ENCODE measurements at places on chromosomes 5 and 9.

DNA sequence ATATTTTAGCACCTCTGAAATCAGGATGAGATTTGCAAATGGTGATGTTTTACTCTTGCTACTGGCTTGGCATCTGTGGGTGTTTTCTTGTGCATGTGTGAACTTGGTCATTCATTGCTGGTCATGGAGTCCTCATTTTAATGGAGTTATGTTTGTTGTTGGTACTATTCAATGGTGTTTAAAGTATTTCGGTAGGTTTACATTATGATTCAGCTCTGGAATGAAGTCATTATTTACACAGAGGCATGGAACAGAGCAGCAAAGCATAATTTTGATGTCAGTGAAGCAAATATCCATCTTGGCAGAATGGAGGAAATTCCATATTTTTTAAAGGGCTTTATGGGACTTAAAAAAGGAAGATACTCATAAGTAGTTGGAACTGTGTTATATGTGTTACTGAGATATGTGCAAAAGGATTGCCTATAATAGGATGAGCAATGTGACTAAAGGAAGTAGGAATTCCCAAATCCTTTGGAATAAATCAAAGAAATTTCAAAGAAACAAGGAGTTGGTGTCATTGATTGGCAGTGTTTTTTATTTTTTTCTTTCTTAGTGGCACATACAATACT is 147.4 kb downstream of the ACTBL2 start:
- no peak for DNase-seq

GRCh38 chr9:12813960-12814876 is 39.4 kb downstream of the LURAP1L start:
- peak; percentile 80 for DNase-seq

DNA sequence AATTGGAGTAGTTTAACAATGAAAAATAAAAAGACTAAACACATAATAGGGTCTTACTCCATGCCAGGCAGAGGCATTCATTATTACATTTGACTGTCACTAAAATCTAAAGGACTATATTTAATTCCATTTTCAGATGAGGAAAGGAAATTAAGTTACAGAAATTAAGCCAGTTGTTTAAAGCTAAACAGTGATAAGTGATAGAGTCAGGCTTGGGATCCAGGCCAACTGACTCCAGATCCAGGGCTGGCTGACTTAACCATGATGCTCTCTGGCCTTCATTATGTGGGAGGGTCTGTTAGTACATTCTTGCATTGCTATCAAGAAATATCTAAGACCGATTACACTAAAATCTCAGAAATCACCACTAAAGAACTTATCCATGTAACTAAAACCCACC is 107.2 kb downstream of the ARHGEF28 start:
- no peak for DNase-seq

GRCh38 chr5:96248131-96248530 is 184.9 kb downstream of the PCSK1 start:
- DNase-seq = no peak

- DNase-seq = no peak
Observed at GRCh38 chr9:22005702-22006606, 3.2 kb downstream of the CDKN2B start.

GRCh38 chr9:1913631-1914330 is 101.4 kb upstream of the SMARCA2 start:
- no peak for DNase-seq

GRCh38 chr5:94181895-94182294 is 436.5 kb downstream of the KIAA0825 start:
- DNase-seq = no peak

DNA sequence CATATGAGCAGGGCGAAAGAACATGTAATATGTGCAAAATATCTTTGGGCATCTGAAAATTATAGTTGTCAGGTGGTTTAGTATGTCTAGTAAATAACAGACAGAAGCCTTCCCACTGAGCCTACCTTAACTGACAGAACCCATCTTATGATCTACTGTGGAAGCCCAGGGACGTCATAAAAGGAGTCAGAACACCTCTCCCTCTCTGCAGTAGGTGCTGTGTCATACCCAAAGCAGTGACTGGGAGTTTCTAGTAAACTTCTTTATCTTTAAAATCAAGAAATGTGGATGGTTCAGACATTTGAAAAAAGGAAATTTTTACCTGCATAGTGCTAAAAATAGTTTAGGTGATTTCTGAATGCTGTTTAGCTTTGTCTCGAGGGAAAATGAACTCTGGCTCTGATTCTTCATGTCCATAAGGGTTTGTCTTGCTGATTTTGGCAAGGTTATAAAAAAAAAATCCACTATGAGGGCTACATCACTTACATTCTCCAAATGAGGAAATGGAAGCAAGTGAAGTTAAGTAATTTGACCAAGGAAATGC is 104.0 kb downstream of the NUDT12 start:
- DNase-seq = no peak

DNA sequence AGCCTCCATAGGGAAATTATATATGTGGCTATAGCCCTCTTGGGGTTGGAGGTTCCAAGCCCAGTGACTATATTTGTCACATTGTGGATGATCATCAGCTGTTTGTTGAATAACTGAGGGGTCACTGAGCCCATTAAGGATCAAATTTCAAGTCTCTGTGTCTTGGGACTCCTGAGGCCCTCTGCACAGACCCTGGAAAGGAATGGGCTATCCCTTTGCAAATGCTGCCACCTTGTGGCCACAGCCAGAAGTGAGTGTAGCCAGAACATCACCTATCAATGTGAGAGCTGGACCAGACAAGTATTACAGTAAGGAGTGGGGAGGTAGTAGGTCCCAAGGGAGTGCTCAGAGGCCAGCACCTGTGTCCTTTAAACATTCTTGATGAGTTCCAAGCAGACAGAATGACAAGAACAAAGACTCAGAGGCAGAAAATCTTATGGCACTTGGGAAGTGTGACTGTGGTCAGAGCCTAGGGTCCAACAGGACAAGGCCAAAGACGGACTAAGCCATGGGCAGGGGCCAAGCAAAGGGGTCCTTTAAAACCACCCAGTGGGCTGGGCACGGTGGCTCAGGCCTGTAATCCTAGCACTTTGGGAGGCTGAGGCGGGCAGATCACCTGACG is 8.2 kb downstream of the RPP25L start:
- DNase-seq = peak; percentile 72

DNA sequence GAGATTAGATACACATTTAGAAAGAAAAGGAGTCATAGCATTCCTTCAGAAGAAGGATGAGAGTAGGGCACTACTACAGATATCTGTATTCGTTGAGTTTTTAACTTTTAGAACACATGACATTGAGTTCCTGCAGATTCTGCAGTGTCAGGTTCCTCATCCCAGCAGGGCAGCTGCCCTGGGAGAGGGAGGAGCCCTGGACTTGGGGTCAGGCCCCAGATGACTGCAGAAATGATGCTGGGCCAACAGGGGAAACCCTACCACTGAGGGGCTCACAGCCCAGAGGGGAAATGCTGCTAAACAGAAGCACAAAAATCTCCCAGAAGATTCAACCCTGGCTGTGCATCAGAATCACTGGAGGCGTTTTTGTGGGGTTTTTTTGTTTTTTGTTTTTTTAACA is 68.9 kb upstream of the TAF1L start:
- no peak for DNase-seq

- DNase-seq = no peak
Observed at GRCh38 chr5:109711673-109712072, 21.9 kb downstream of the MAN2A1 start.

DNA sequence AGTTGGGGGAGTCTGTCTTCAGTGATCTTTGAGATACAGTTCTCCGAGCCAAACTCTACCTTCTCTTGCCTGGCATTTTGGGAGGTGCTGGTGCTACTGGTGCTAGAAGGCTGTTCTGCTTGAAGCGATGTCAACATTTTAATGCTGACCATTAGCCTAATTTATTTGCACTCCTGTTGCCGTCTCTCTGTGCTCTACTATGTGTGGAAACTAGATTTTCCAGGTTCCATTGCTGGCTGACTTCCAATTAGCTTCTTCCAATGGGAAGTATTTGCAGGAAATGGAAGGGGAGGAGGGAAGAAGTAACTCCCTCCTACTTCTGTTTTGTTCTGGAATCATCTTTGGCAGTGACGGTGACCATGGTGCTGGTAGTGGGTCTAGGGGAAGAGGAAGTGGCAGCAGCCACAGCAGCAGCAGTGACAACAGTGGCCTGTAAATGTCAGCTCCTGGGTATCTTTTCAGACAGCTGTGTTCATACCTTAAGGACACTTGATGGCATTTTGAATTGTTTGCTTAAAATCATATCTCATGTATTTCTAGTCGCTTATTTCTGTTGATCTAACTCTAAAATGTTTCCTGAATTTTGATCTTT is 7.9 kb downstream of the TXNDC8 start:
- no peak for DNase-seq

DNA sequence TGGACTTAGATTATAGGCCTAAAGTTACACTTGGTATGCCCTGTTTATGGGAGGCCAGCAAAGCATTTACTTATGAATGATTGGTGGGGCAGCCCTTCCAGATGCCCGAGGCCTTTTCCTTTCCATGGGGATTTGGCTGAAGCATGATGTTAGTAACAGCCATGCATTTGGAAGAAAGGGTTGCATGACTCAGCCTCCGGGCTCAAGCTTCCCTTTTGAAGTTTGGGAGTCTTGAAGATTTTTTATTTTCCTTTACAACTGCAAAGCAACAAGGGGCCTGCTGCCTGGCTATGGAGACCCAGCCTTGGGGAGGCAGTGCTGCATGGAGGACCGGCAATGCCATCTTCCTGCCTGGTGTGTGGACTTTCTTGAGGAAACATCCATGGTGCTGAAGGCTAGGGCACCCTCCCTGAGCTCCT is 244.7 kb downstream of the ICE1 start:
- DNase-seq = no peak

GRCh38 chr5:91042936-91043255 is 340.2 kb downstream of the ARRDC3 start:
- DNase-seq = no peak
